Right hindlimb (tissue), 1 donor: ENCODE measurements at places on chromosomes 2 and 18.

- DNase-seq: no peak
These were observed 87.8 kb upstream of the EML6 start for GRCh38 chr2:54635554-54636152.

GRCh38 chr2:218952160-218952559, 7.3 kb upstream of the CDK5R2 start:
- no peak for DNase-seq

- no peak for DNase-seq
These were observed 311.3 kb downstream of the MYCN start for GRCh38 chr2:16251511-16252225.

GRCh38 chr2:88590998-88591613, 36.2 kb downstream of the EIF2AK3 start:
- DNase-seq: peak; percentile 27

DNA sequence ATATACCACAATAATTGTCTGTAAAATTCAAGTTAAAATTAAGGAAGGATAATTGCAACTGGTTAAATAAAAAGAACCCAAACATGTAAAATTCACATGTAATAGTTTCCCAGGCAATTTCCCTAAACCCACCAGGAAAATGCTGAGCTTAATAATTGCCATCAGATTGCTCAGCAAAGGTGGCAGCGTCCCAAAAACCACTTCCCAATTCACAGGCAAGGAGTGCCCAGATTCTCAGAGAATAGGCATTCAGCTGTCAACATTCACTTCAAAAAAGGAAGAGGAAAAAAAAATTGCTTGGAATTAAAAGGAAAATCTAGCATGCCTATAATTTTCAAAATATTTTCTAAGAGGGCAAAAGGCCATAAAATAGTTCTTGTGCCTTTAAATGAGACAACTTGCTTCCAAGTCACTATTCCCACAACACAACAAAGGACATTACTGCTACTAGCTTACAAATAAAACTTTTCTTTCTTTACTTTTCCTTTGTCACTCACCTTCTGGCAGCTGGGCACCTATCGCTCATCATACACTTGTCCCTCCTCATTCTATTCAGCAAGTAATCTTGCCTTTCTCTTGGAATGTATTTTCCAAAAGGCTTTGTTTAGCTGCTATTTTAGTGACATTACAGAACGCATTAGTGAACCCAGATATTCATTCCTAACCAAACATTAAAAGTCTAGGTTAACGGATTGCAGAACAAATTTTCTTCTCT, 15.2 kb downstream of the SRBD1 start:
- DNase-seq: peak; percentile 33

- no peak for DNase-seq
These were observed 322.5 kb downstream of the EN1 start for GRCh38 chr2:118524911-118525310.

- DNase-seq: no peak
These were observed 20.4 kb upstream of the NR4A2 start for GRCh38 chr2:156352911-156353310.

DNA sequence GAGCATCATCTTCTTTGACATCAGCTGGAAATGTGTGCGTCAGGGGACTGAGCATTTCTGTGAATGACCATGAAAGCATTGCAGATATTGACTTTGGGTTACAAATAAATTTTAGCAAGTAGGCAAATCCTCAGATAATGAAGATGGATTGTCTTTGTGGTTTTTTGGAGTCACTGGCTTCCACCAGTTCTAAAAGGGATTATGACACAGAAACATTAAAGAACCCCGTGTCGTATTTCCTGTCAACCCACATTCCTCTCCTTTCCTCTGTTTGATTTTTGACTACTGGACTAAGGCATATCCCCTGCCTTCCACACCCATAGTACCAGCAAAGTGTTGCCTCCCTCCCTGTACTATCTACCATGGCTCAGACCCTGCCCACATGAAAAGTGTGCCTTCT, 268.1 kb downstream of the MYO3B start:
- DNase-seq: no peak

GRCh38 chr2:138016351-138017087, 52.2 kb downstream of the HNMT start:
- DNase-seq: no peak

- no peak for DNase-seq
These were observed 1125.4 kb upstream of the NXPH2 start for GRCh38 chr2:139905624-139906023.

GRCh38 chr2:45678791-45679348, 27.4 kb downstream of the PRKCE start:
- DNase-seq: no peak

GRCh38 chr2:45699032-45699658, 47.7 kb downstream of the PRKCE start:
- no peak for DNase-seq

DNA sequence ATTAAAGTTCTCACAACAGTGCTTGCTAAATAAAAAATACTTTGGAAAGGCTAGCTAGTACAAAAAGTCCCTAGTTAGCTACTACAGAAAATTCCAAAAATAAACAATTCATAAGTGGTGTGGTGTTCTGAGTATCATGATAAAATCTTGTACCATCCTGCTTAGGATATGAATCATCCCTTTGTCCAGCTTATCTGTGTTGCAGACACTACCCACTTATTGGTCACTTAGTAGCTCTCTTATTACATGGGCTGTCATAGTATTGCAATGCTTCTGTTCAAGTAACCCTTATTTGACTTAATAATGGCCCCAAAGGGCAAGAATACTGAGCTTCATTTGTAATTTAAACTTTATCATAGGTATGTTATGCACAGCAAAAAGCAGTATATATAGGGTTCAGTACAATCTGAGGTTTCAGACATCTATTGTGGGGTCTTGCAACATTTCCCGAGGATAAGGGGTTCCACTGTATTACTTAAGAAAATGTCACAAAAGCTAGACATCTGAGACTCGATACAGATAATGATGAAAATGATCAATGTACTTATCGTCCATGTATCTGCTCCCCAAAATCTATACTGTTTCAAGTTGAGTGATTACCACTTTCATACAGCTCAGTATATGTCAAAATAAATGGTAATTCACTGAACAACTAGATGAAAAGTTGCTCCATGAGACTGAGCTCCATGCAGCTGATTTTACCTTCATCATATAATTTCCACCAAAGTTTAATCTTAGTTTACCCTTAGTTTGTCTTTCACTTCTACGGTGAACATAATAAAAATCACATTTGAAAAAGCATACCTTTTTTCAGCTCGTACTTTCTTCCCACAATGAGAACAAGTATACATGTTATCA, 93.8 kb downstream of the C2orf74 start:
- no peak for DNase-seq

- DNase-seq: no peak
These were observed 599.1 kb downstream of the NYAP2 start for GRCh38 chr2:225998653-225999052.

DNA sequence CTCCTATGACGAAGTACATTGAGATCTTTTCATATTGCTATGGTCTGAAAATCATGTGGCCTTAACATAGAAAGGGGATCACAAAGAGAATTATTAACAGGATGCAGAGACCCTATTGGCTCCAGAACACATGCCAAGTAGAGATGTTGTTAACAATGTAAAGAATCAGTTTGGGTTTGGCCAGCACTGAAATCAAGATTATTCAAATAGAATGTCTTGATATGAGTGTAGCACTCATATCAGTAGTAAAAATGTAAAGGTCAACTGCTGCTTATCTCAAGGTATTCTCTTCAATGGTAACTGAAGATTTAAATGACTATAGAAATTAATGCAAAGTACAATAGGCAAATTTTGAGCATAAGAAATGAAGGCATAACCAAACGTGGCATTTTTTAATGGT, 262.8 kb downstream of the PTH2R start:
- DNase-seq: no peak

DNA sequence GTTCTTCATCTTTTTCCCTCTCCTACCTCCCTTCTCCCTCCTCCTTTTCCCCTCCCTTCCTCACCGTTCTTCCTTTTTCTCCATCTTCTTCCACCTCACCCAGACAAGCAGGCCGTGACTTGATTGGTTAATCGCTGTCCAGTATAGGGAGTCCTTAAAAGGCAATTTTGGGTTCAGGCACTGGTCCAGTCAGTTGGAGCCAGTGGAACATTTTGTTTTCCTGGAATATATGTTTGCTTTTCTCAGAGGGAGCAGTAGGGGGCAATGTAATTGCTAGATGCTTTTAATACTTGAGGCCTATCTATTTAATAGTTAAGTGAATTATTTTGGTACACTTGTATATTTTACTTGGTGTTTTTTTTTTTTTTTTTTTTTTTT, 15.0 kb downstream of the ELAC1 start:
- DNase-seq: no peak

DNA sequence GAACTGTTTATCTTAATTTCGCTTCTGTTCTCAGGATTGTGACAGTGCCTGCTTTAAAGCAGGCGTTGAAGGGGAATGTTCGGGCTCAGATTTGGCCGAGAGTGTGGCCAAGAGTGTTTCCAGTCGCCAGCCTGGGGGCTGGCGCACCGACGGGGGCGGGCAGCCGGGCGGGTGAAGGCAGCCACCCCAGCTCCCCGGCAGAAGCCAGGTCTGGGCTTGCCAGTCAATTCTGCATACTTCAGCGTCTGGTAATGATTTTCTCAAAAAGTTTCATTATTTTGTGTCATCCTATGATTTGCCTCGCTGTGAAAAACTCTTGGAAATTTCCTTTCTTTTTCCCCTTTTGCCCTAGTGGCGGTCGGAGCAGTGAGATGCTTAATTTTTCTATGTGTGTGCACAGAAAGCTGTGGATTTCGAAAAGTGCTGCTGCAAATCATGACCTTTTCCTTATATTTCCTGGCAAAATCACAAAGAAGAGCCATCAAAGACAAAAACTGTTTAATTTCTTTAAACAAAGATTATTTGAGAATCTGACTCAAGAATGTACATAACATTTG, 856 bp downstream of the FAM228A start:
- DNase-seq: no peak

- DNase-seq: no peak
These were observed 77.1 kb upstream of the TGFA start for GRCh38 chr2:70630761-70631160.

DNA sequence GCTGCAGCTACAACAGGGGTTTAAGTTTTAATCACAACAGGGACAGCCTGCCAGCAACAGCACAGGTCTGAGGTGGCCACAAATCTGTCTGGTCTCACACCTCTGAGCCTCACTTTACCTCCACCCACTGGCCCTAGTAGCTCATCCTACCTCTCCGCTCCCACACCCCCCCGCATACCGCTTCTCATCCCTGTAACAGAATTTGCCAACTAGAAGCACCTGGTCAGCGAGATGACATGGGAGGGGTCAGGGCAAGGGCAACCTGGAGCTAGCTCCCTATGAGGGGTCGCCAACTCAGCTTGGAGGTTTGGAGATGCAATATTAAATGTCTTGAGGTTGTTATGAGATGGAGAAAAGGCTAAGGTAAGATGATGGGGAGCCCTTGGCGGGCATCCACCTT, 7.5 kb downstream of the CATIP start:
- no peak for DNase-seq

- DNase-seq: no peak
These were observed 110.9 kb downstream of the STK39 start for GRCh38 chr2:168136392-168136977.

DNA sequence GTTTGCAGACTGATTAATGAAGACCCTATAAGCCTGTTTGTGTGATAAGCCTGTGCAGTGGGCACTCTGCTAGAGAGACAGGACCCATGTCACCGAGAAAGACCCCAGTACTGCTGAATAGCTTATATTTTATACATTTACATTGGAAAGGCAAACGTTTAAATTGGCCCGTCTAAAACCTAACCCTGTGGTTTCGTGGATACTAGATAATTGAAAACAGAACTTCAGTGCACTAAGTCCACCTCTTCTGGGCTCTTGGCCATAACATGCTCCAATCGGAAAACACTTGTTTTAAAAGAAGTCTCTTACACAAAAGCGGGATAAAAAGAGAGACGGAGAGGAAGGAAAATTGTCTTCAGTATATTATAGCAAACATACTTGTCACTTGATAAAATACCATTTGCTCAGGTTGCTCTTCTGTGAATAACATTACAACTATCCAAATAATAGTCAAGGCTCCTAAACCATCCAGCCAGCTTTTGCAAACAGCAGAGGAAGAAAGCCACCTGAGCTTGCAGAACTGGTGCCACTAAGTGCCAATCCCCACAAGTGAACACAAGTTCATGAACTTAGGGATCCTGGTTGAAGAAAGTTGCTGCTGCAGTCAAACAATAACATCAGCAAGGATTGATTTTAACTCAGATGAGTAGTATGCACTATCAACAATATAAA, 218.4 kb upstream of the FN1 start:
- peak; percentile 73 for DNase-seq

DNA sequence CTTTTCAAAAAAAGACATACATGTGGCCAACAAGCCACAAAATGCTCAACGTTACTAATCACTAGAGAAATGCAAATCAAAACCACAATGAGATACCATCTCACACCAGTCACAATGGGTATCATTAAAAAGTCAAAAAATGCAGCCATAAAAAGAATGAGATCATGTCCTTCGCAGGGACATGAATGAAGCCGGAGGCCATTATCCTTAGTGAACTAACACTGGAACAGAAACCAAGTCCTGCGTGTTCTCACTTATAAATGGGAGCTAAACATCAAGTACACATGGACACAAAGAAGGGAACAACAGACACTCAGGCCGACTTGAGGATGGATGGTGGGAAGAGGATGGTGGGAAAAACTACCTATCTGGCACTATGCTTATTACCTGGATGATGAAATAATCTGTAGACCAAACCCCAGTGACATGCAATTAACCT, 17.8 kb upstream of the ATL2 start:
- DNase-seq: no peak
